ENCODE measurements at places on chromosomes 4 and X.

GRCh38 chr4:4323705-4324534 lies 33.9 kb downstream of the ZBTB49 start:
- no peak for DNase-seq

DNA sequence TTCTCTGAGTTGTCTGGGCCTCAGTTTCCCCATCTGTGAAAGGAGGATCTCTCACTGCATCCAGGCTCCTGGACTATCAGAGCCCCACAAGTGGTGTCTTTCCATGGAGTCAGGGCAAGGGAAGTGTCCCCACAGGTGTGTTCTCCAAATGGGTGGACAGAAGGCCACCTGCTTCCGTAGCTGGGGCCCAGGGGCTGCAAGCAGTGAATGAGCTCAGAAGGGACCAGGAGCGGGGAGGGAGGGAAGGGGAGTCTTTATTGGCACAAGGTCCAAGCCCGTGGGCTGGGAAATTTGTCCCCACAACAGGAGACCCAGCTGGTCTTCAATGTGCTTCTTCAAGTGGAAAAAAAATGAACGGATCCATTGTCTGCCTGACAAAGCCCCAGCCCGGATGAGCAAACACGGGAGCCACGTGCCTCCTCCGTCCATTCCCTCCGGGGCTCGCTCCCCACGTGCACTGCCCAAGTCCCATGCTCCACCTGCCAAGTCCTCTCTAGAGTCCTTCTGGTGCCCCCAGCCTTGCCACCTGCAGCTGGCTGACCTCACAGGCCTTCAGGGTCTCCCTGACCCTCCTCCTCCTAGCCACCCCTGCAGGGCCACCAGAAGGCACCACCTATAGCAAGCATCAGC lies 72.0 kb downstream of the JAKMIP1 start:
- no peak for DNase-seq

DNA sequence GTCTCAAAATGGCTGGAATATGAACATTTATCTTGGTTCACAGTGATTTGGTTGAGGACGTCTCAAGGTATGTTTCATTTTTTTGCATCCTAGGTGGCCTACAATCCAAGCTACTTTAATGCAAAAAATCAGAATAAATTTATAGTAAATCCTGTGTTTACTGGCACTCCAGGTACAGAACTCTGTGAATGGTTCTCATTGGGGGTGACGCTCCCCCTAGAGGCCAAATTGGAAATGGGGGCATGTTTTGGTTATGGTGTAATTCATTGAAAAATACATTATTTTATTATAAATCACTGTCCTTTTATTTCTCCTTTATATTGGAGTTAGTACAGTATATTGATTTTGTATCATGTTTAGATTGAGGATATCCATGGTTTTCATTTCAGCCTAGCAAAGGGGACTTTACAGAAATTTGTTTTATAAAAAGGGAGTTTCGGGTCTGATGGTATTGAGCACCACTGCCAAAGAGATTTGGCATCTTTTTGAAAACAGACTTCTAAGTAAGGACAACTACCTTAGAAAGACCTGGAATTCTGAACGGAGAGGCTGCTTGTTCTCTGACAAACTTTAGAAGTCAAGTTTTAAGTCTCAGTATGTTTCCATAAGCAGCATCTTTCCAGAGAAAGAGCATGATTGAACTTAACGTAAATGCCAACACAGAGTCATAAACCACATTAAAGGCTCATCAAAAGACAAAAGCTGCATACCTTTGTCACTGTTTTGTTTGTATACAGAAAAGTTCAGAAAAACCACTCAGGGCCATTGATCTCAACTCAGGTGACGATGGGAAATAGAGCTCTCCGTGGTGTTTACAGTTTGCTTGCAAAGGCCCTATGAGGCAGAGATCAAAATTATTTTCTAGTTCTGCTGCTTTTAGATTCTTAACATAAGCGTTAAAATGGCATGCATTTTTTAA lies 19.4 kb downstream of the MTM1 start:
- peak; percentile 12 for DNase-seq

- DNase-seq: no peak
These were observed 264.8 kb upstream of the IGFBP7 start for GRCh38 chr4:57374866-57375595.

GRCh38 chr4:67909905-67910584 lies 26.2 kb upstream of the TMPRSS11D start:
- peak; percentile 12 for DNase-seq

- no peak for DNase-seq
These were observed 502 bp downstream of the HNRNPDL start for GRCh38 chr4:82429728-82430192.

- no peak for DNase-seq
These were observed 41.1 kb downstream of the LIMCH1 start for GRCh38 chr4:41579043-41579442.

DNA sequence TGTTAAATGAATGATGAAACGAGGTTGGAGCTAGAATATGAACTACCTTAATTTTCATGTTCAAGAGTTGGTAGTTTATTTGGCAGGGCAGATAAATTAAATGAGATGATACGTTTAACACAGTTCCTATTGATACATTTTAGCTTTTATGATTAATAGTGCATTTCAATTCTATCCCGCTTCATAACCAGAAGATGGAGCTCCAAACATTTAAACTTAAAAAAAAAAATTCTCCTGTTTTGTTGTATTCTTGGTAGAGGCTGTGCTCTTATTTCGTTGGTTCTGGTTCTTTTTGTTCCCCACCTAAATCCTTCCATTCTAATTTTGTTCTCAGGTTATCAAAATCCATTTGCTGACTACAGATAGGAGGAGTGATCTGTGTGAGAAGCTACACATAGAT lies 71.8 kb upstream of the PTPN13 start:
- peak; percentile 6 for DNase-seq

GRCh38 chrX:20263474-20263873 lies 3.2 kb downstream of the RPS6KA3 start:
- DNase-seq: no peak

DNA sequence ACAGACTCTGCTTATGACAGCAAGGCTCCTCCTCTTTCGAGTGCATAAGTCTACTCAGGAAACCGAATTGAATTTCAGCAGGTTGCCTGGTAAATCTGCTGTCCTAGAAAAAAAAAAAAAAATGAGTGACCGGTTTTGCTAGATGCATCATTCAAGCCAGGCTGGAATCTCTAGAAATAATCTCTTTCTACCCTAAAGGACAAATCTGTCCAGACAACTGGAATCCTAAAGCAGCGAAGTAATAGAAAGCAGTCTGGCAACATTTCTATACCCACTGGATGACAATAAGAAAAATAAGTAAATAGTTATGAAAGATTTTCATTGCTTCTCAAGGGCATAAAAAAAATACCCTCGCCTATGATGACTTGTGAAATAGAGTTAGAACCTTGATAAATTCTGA lies 703.5 kb downstream of the RPA4 start:
- DNase-seq: no peak

DNA sequence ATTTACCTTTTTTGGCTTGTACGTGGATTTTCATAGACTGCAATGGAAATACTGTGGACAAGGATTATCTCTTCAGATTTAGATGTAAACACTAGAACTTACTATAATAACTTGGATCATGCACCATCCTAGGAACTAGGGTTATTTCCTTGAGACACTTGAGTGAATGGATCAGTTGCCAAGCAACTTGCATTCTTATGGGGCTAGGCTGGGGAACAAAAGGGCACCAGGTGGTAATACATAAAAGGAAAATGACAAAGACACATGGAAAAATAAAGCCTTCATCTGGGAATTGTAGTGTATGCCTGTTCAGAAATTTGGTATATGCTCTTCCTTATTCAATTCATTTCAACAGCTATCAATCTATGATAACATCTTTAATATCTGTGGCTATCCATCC lies 247.1 kb downstream of the SPRY1 start:
- no peak for DNase-seq

GRCh38 chrX:69257499-69258127 lies 92.4 kb upstream of the PJA1 start:
- DNase-seq: no peak

DNA sequence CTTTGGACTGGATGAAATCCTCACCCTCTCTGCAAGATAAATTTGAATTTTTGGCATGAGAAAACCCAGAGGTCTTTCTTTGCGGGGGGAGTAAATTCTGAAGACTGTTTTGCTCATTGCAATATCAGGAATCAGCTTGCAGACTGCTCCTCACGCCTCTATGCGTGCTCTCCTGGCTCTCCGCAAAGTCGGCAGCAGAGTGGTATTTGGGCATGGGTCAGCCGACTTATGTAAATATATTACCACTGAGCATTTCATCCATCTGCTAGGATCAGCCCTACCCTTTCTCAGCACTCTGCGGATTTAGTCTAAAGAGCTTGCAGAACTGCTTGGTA lies 288.0 kb downstream of the ASMT start:
- DNase-seq: no peak

DNA sequence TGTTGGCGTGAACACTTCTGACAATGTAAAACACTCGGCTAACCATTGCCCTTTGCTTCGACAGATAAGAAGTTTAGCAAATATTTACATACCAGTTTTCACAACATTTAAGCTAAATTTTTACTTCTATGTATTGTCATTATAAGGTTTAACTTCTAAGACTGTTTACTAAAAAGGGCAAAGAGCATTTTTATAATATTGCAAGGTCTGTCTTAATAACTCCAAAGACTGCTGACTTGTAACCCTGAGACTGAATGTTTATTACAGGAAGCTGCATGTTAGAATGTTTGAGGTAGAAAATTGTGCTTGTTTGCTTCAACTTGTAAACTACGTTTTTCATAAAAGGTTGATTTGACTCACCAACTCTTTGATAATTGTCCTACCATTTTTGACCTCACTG lies 213.2 kb upstream of the RPS6KA3 start:
- no peak for DNase-seq

DNA sequence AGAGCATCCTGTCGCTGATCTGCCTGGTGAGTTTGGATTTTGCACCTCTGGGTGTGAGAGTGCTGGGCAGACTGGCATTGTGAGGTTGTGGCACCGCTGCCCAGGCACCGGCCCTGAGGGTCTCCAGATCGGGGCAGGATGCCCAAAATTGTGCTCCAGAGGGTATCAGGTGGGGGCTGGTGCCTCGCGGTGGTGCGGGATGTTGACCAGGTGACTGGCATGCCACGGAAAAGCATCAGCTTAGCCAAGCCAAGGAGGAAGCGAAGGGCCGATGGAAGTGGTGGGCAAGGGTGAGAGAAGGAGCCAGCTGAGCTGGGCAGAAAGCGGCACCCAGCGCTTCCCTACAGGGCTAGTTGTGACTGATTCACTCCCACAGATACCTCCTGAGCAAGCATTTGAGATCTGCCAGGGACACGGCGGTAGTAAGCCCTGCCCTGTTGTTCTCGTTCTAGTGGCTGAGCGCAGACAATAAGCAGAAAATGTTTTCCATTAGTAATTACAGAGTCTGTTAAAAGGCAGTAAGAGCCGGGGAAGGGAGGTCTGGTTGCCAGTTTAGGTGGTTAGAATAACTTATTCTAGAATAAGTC lies 809 bp downstream of the ZFP92 start:
- DNase-seq: no peak

GRCh38 chrX:132412208-132412607 lies 76.6 kb downstream of the MBNL3 start:
- DNase-seq: no peak

GRCh38 chrX:17431171-17431570 lies 56.2 kb downstream of the NHS start:
- DNase-seq: no peak

DNA sequence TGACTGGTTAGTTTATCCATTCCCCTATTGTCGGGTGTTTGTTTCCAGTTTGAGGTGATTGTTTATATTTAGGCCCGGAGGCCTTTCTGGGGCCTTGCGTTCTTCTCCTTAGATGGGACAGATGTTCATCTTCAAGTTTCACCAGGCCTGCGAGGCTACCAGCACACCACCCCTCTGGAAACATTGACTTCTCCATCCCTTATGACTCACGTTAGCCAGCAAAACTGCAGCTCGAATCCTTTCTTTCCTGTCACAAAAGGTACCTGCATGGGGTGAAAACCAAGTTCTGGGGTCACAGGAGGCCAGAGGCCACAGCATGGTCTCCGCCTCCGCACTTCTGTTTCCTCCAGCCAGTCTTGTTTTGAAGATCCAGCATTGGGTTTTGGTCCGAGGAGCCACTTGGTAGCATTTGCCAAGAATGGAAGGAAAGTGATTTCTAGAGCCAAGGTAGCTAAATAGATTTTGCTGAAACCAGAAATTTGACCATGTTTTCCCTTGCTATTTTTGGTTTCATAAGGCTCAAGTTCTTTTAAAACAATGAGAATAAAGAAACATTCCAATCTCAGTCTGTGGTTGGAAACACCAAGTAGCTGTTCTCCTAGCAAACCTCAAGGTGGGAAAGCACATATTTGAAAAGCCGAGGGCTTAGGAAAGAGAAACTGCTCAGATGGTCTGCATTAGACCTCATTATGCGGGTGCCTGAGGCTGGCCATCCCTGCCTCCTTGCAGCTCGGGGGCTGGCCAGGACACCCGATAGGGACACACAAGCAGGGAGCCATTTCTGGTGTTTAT lies 5.6 kb downstream of the NYX start:
- peak; percentile 35 for DNase-seq

DNA sequence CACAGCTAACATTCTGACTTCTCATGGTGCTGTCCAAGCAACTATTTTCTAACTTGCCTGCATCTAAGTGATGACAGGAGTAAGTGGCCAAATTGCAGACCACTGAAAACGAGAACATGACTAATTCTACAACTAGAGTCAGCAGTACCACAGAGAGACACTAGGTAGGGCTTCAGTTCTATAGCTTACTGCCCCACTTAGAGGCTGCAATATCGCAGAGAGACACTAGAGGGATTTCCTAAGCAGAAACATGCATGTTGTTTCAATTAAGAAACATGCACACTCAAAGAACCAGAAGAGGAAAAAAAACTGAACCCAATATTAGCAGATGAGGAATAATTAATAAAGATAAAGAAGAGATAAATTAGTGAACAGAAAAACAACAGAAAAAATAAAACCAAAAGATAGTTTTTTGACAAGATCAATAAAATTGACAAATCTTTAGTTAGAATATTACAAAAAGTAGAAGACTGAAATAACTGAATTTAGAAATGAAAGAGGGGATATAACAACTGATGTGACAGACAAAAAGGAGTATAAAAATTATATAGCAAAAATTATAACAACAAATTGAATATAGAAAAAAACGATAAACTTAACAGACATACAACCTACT lies 100.8 kb downstream of the SPIN4 start:
- peak; percentile 49 for DNase-seq
